K562 (cell line): ENCODE measurements at places on chromosomes 2 and 18.

DNA sequence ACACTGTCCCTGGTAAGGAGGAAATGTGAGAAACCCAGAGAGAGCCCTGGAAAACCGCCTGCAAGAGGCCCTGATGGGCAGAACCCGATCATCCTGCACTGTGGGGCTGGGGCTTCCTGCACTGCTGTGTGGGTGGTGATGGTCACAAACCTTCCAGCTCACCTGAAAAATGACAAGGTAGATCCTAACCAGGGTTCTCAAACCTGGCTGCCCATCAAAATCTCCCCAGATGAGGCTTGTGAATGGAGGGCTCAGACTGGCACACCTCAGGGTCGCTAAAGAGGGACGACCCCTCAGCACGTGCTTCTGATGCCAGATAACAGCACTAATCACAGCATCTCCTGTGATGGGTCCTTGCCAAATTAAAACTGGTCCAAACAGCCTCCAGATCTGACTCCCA, 74.7 kb downstream of the GYPC start:
- DNase-seq, result no peak

GRCh38 chr2:190449925-190450324, 41.8 kb downstream of the MFSD6 start:
- no peak for DNase-seq

GRCh38 chr2:120879431-120880295, 144.0 kb downstream of the GLI2 start:
- DNase-seq, result no peak

DNA sequence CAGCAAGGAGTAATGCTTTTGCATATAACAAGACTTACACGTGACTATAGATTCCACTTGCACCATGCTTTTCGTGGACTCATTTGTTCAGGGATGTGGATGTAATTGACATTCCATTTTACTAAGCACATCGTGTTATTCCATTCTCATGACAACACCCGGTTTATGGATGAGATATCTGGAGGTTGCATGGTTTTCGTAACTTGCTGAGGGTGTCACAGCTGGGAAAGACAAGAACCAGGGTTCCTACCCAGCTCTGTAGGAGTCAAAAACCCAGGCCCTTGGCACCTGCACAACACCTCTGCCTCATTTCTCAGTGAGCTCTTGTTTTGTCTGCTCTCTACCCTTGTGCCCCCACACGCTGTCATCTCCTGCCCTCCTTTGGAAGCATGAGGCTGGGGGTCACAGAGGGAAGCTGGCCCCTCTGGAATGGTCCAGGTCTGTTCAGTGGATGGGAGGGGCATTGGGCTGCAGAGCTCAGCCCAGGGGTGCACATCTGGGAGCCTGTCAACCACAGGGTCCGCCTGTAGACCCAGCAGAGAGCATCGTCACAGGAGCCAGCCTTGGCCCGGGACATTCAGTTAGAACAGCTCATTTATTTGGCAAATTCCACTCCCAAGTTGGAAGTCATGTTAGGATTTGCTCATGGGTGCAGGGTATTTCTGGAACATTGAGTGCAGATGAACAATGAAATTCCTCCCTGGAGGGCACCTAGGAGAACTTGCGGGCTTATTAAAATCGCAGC, 120.1 kb upstream of the TWIST2 start:
- no peak for DNase-seq

GRCh38 chr2:40004336-40004735, 225.3 kb upstream of the THUMPD2 start:
- no peak for DNase-seq

DNA sequence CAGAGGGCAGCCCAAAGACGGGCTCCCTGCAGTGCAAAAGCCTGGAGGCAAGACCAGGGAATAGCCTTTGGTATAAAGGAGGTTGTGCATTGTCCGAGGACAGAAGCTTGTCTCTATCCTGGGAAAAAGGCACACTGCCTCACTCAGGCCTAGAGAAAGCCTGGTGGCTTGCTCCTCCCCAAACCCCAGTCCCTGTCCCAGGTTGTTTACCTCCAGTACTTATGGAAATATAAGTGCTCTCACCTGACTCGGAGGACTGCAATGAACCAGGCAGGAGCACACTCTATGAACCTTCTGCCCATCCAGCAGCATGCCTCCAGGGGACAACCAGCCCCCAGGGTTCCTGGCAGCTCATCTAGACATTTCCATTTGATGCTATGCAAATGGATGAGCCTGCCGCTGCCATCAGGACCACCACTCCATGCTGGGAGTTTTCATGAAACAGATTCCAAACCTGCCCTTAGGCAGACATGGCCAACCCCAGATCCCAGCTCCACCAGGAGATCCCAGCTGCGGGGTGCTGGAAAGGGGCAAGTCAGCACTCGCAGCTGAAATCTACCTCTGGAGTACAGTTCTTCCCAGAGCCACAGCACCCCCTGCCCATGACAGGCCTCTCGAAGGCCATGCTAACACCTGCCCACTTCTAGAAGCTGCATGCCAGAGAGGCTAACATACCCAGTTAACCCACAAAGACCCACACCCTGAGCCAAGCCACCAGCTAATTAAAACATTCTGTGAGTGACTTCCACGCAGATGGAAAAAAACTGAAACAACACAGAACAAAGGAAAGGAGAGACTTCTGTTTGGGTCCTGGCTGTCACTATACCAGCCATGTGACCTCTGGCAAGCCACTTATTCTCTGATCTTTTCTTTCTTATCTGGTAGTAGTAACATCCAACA, 101.7 kb downstream of the TTC32 start:
- DNase-seq, result no peak

GRCh38 chr2:120995656-120996190, 260.1 kb downstream of the GLI2 start:
- no peak for DNase-seq
